Hypothalamus (tissue), 51 donors: ENCODE measurements at places on chromosomes 11 and 22.

DNA sequence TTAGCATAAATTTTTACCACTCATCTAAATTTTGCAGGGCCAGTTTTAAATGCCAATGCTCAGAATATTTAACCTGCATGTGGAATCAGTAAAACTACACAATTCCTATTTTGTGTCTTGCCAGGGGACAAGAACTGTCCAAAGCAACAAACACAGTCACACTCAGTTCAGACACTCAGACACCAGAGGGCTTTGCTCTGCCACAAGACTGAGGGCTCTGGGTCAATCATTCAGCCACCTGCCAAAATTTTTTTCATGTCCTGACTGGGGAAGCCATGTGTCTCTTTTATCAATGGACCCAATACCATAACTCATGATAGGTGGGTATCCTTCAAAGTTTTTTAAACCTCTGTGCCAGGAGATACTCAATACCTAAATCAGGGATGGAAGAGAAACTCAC, 304.0 kb upstream of the ANO3 start:
- no peak for DNase-seq

GRCh38 chr22:38135133-38135706, 24.7 kb upstream of the BAIAP2L2 start:
- DNase-seq, result no peak

- no peak for DNase-seq
Measured at GRCh38 chr22:27719036-27719347, 82.6 kb downstream of the MN1 start.

- DNase-seq, result peak; percentile 21
Measured at GRCh38 chr22:26364066-26365015, 64.7 kb upstream of the ASPHD2 start.

DNA sequence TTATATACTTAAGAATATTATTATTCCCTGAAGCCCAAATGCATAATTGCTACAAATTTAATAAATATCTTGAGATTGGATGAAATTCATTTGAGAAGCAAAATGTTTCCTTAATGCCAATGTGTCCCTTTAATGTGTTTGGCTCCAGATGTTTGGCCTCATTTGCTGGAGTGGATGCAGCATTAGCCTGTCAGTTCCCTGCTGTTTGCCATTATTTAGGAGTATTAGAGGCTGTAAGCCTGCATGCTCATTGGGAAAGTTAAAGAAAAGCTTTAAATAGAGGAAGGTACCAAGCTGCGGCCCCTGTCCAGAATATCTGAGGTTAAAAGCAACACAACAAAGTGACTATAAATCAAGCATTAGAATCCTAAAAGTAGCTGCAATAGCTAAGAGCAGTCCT, 54.8 kb upstream of the PITPNB start:
- DNase-seq, result no peak

- DNase-seq, result no peak
Measured at GRCh38 chr11:128604723-128605122, 17.4 kb upstream of the ETS1 start.

GRCh38 chr11:66068923-66069714, 953 bp upstream of the PACS1 start:
- DNase-seq, result no peak

DNA sequence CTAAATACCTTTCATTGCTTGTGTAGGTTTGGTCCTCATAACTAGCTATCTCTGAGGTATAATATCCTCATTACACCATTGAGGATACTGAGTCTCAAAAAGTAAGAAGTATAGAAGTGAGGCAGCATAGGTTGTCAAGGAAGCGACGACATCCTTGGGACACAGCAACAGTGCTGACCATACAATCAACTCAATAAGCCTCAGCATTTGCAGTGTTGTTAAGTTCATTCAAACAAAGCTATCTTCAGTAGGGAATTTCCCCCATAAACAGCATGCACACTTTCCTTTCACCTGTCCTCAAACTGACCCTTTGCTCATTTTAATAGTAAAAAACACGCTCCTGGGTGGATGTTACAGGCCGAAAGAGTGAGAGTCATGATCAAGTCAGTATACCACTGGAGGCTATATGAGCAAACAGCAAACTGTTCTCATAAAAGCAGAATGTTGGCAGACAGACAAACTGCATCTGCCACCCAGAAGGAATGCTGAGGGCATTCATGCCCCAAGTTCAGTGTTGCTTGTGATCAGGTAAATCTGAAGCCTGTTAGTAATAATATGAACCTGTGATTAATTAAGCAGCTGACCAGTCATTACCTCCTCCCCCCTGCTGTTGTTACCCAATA, 756.2 kb upstream of the TENM4 start:
- no peak for DNase-seq

DNA sequence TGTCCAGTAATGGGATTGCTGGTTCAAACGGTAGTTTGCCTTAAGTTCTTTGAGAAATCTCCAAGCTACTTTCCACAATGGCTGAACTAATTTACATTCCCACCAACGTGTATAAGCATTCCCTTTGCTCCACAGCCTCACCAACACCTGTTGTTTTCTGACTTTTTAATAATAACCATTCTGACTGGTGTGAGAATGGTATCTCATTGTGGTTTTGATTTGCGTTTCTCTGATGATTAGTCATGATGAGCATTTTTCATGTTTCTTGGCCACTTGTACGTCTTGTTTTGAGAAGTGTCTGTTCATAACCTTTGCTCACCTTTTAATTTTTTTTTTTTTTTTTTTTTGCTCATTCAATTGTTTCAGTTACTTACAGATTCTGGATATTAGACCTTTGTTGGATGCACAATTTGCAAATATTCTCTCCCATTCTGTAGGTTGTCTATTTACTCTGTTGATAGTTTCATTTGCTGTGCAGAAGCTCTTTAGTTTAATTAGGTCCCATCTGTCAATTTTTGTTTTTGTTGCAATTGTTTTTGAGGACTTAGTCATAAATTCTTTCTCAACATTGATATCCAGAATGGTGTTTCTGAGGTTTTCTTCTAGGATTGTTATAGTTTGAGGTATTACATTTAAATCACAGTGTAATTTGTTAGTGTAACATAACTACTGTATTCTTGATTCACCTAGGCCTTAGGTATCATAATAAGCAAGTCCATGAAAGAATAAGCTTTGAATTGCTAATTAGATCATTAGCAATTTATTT, 33.0 kb downstream of the CCDC34 start:
- DNase-seq, result no peak

- DNase-seq, result peak; percentile 64
Measured at GRCh38 chr11:2377511-2378443, 667 bp downstream of the CD81 start.

DNA sequence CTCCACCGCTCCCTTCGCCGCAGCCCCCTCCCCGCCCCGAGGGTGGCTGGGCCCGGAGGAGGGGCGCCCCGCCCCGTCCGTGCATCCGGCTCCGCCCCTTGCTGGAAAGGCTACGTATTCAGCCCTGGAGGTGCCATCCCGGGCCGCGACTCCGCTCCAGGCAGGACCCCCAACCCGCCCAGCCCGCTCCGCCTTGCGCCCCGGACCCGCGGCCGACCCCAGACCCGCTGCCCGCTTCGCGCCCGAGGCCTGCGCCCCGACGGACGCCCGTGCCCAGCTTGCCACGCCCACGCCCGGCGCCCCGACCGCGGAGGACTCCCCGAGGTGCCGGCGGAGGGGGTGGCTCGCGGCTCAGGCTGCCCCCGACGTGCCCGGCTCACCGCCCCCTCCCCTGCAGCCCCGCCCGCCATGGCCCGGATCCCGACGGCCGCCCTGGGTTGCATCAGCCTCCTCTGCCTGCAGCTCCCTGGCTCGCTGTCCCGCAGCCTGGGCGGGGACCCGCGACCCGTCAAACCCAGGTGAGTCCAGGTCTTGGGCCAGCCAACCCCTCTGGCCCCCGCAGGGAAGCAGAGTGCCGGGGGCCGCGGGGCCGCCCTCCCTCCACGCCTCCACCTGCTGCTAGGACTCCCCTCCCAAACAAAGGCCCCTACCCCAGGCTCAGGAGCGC, at the start of gene ADM2:
ADM2 (plus strand) TSS at position 104 of the 667 bp plus-strand sequence; CDS start at position 409, 305 bp downstream.
- DNase-seq, result no peak

DNA sequence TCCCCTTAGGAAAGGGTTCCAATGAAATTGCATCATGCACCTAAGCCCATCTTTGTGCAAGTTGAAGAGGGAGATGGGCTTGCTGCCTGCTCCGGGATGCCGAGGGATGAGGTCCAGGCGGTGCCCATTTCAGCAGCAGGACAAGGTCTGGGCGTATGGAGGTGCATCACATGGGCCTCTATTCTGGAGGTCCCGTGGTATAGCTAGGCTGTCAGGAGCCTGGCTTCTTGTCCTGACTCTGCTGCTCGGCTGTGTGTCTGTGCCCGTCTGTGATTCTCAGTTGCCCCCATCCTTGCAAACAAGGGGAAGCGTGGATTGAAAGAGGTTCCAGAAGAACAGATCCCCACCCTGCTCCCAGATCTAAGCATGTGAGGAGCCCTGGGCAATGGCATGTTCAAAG, 130.0 kb downstream of the OSBP2 start:
- DNase-seq, result no peak

GRCh38 chr11:6576471-6577373, 26.7 kb downstream of the RRP8 start:
- peak; percentile 80 for DNase-seq
